Stimulated activated naive CD4-positive, alpha-beta T cell treated with Interleukin-2 at 50 U/mL for 16 hours (primary cell): ENCODE measurements at places on chromosomes 3 and 15.

- no peak for DNase-seq
Observed at GRCh38 chr3:60216462-60217075, 1034.7 kb downstream of the FHIT start.

- DNase-seq, result no peak
Observed at GRCh38 chr3:195892105-195893043, 16.0 kb downstream of the TNK2 start.

DNA sequence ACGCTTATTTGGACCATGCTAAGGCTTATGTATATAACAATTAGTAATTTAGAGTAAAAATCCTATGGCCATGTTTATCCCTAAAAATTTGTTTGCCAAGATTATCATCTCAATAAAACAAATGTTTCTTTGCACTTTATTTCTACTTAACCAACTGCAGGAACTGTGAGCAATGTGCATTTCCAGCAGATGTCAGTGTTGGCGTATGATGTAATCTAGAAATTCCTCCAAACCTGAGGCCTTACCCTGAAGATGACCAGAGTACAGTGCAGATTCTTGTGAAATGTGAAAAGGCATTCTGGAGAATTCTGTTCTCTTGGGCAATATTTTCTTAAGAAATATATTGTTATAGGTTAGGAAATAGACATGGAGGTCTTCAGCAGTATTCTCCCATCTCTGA lies 205.9 kb downstream of the MBNL1 start:
- no peak for DNase-seq

DNA sequence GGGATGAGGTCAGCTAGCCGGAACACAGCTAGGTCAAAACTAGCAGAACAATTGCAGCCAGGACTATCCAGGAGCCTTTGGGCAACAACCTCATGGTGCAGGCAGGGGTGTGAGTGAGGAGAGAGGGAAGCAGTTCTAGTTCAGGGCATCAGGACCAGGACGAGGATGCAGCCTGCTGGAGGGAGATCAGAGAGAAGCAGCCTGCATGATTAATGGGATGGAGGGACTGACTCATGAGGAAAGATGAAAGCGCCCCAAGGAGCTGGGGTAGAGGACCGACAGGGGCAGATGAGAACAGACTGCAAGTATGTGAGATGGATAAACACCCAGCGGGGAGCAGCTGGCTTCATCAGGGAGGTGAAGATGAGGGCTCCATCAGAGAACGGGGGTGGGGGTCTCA lies 37.9 kb upstream of the LRTM1 start:
- no peak for DNase-seq

- DNase-seq, result no peak
Observed at GRCh38 chr3:123414973-123415775, 33.7 kb downstream of the ADCY5 start.

GRCh38 chr3:117068301-117068700 lies 358.7 kb downstream of the TUSC7 start:
- DNase-seq, result no peak

DNA sequence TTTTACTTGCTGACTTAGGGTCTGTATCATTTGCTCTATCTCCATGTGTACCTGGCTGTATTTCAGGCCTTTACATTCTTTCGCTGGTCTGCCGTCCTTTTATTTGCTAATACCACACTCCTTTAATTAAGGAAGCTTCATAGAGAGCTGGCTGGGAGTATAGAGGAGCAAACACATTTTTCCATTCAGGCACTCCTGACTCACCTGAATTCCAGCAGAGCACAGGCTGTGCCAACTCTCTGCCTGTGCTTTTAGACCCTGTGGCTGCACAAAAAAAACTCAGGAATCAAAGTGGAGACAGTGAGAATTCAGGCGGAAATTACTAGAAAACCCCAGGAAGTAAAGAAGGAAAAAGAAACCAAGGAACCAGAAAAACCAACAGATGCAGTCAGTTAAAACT lies 29.0 kb upstream of the ATP10A start:
- no peak for DNase-seq

- no peak for DNase-seq
Observed at GRCh38 chr3:178508443-178508825, 27.8 kb upstream of the KCNMB2 start.

DNA sequence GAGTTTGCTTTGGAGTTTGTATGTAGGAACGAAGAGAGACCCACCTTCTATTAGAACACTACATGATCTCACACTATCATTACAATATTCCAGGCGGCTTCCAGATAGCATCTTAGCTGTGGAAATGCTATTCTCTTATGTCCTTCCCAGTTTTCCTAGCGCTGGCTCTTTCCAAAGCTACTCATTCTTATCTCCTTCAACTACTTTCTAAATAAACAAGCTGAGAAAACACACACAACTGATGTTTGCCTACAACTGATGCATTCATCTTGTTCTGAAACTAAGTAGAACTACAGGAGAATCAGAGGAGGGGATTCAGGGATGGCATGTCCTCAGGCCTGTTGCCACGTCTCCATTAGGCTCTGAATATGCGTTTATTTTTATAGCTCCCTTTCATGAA lies 108.9 kb downstream of the GREM1 start:
- DNase-seq, result no peak

- DNase-seq, result no peak
Observed at GRCh38 chr15:64048781-64049460, 2.6 kb upstream of the DAPK2 start.

DNA sequence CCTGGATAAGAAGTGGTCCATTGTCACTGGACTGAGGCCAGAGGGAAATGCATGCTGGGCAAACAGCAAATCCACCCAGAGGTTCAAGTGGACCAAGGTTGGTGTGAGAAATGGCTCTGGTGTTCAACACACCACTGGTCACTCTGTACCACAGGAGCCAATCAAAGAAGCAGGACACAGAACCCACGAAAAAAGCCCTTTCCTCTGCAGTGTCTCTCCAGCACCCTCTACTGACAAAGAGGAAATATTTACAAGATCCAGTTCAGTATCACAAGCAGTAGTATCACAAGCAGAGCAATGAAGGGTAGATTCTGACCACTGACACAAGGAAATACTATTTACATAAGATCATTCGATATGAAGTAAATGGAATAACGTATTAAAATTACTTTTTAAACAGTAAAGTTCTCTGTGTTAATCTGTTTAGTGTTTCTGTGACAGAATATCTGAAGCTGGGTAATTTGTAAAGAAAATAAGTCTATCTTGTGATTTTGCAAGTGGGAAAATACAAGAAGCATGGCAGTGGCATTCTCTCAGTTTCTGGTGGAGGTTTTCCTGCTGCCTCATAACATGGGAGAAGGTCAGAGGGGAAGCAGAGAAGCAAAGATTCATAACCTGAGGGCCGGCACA lies 390.7 kb downstream of the EFHB start:
- no peak for DNase-seq

GRCh38 chr3:194368918-194369317 lies 625 bp downstream of the LRRC15 start:
- no peak for DNase-seq

DNA sequence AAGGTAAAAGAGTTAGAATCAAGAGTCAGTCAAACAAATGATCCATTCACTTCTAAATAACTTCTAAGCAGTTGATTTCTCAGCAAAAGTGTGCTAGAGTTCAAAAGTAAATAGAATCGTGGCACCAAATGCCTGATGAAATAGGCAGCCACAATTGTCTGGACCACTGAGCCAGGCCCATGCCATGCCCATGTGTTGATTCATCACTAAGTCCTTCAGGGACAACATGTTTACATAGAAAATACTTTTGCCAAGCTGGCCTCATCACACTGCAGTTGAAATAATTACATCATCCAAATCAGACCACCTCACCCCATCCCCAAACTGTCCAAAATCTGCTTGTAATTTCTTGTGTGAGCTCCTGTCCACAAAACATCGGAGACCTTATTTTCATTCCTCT lies 216.3 kb downstream of the IGSF11 start:
- DNase-seq, result no peak

GRCh38 chr15:101307048-101307896 lies 12.2 kb upstream of the SNRPA1 start:
- DNase-seq, result no peak

- DNase-seq, result no peak
Observed at GRCh38 chr3:4584456-4585249, 91.5 kb downstream of the ITPR1 start.

GRCh38 chr15:85691350-85692240 lies 103.1 kb downstream of the KLHL25 start:
- DNase-seq, result peak; percentile 24

DNA sequence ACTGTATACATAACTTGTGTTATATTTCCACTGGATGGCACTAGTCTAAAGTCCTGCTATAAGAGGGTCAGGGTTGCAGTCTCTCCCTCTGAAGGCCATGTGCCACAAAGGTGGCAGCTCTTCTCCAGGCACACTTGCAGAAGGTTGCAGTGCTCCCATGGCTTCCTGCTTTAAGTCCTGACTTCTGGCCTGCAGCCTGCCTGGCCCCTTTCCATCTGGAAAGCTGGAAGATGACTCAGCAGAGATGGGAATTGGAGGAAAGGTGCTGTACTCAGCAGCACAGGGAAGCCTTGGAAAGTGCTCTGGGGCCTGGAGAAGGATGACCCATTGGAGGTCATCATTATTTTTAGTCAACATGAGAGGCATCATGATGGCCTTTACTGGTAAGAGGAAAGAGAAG lies 40.9 kb upstream of the MRPL3 start:
- DNase-seq, result no peak

DNA sequence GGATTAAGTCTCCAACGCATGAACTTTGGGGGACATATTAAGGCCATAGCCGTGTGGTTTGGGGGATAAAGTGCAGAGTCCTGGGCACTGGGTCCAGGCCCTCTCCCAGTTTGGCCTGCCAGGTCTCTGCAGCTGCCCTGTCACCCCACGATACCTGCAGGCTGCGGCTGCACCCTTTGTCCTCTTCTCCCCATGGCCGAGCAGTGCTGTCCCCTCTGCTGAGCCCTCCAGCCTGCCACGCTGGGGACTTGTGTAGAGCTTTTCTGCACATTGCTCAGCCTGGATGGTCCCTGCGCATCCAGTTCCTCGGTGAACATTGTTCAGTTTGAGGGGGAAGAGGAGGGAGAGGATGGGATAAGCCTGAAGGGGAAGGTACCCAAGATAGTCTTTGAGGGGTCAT lies 167.2 kb downstream of the APBA2 start:
- DNase-seq, result no peak

DNA sequence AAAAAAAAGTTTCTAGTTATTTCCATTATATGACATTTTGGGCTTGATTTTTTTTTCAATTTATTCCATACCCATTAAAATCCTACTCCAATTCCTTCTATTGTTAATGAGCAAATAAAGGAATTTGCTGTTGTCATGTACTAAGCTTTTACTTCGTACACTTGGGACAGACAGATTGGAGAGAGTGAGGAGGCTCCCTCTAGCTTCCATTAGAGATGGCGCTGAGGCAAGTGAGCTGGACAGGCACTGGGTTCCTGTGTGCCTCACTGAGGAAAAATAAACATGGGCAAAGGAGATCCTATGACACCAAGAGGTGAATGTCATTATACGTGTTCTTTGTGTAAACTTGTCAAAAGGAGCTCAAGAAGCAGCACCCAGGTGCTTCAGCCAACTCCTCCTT lies 441.1 kb upstream of the MDFIC2 start:
- no peak for DNase-seq

GRCh38 chr15:41730543-41730942 lies 43.7 kb upstream of the MAPKBP1 start:
- no peak for DNase-seq

DNA sequence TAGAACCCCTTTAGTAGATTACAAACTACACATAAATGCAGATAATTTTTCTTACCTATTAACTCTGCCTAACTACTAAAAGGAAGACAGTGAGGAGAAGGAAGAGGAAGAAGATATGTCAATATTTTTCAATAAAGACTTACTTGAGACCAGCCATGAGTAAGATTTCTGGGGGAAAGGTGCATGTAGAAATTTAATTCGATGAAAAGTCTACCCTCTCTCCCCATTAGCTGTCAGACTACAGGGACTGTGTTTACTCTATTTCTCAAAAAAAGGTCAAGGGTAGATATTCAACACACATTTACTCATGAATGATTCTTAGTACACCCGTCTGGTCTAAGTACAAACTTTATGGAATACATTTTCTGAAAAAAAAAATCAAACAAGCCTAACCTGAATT lies 6.8 kb downstream of the TSPAN3 start:
- DNase-seq, result no peak

GRCh38 chr3:196471551-196471950 lies 32.0 kb downstream of the RNF168 start:
- no peak for DNase-seq

DNA sequence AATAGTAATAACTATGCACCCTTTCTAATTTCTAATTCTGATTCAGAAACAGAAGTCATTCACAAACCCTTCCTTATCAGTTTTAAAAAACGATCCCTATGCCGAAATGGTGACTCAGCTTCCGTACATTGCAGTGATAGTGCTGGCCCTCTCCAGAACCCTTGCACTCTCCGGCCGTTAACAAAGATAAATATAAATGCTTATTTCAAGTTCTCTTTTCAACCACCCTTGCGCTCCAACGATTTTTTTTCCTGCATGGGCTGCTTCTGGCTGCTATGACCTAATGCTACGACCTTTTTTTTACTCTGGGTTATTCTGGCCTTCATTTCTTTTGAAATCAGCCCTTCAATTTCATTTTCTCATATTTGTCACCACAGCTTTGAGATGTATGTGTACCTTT lies 646.2 kb downstream of the NTRK3 start:
- DNase-seq, result no peak

GRCh38 chr3:31699309-31699953 lies 166.7 kb downstream of the STT3B start:
- DNase-seq, result no peak

GRCh38 chr3:195117978-195118581 lies 152.9 kb downstream of the XXYLT1 start:
- no peak for DNase-seq

DNA sequence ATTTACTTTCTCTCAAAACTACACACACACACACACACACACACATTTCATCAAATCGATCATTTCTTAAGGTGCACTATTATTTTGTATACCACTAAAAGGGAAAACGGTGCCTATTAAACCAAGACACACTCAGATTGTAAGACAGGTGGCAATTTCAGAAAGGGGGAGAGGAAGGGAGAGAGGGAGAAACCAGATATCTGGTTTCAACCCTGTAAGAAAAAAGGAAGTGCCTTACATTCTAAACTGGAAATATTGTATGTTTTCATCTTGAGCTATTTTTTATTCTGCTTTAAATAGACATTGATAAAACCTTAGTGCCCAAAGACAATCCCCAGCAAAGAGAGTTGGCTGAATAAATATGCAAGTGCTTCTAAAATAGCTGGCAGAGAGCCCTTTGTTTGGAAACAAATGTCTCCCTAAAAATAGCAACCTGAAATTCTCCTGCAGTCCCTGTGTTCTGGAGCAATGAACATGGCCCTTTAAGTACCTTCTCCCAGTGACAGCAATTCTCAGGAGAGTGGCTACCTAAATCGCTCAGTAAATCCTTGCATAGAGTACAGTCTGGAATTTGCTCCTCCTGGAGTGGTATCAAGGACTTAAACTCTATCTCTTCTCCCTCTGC lies 85.7 kb downstream of the RARB start:
- no peak for DNase-seq

- DNase-seq, result no peak
Observed at GRCh38 chr15:73906346-73907034, 19.8 kb upstream of the LOXL1 start.

DNA sequence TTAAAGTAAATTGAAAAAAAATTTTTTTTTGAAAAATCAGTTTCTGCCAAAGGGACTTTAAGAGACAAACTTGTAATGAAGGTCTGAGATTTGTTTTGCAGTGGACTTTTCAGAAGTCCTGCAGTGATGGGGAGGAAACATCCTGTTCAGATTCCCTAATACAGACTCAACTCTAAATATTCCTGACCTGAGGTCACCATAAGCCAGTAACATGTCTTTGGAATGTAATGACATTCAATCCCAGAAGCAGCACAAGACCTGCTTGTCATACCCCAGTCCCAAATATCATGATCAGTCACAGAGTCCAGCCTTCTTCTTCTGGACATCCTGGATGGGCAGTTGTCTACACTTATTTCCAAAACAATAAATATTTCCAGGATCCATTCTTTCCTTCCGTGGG lies 53.6 kb downstream of the TMEM39A start:
- no peak for DNase-seq
